ENCODE measurements at places on chromosomes 3 and 15.

DNA sequence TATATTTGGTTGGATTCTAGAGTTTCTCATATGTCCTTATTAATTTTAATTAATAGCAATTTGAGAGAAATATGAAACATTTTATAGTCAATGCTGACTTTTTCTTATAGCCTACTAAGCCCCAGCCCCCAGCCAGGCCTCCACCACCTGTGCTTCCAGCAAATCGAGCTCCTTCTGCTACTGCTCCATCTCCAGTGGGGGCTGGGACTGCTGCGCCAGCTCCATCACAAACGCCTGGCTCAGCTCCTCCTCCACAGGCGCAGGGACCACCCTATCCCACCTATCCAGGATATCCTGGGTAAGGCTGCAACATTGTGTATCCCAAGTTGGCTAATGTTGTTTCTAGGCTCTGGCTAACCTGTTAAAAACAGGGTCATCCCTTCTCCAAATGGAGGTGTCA is 66.7 kb downstream of the PDCD6IP start:
- DNase-seq, result no peak

GRCh38 chr3:193894121-193894863 is 241.7 kb upstream of the HES1 start:
- DNase-seq, result no peak

DNA sequence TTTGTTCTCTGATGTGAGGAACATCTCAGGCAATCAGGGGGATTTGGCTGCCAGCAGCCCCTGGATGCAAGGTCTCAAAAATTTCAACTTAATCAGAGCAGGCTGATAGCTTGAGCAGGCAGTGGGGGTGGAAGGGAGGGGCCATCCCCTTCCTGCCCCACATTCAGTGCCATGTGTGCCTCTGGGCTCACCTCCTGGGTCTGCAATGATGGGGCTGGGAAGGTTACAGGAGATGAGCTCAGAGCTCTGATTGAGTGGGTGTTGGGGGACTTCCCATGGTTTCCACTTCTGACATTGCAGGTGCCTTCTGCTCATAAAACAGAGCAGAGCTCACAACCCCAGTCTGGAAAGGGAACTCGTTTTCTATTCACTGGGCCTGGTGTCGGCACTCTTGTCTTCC is 37.0 kb downstream of the PARP16 start:
- DNase-seq, result no peak

- DNase-seq, result no peak
Measured at GRCh38 chr15:57532731-57533447, 58.8 kb upstream of the MYZAP start.

DNA sequence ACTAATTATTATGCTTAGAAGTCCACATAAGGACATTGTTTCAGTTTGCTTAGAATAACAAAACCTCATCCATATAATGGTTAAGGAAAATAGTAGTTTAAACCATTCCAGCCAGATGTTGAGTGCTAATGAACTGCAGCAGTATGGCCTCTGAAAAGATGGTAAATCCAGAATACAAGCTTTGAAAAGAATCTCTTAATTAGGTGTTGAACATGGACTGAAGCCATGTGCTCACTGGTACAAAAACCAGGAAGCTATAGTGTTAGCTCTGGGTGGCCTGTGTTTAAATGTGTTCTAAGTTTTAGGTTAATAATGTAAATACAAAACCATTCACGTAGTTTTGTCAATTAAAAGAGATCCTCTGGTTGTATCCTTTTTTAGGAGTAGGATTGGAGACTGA is 78.2 kb downstream of the GALK2 start:
- DNase-seq, result no peak

DNA sequence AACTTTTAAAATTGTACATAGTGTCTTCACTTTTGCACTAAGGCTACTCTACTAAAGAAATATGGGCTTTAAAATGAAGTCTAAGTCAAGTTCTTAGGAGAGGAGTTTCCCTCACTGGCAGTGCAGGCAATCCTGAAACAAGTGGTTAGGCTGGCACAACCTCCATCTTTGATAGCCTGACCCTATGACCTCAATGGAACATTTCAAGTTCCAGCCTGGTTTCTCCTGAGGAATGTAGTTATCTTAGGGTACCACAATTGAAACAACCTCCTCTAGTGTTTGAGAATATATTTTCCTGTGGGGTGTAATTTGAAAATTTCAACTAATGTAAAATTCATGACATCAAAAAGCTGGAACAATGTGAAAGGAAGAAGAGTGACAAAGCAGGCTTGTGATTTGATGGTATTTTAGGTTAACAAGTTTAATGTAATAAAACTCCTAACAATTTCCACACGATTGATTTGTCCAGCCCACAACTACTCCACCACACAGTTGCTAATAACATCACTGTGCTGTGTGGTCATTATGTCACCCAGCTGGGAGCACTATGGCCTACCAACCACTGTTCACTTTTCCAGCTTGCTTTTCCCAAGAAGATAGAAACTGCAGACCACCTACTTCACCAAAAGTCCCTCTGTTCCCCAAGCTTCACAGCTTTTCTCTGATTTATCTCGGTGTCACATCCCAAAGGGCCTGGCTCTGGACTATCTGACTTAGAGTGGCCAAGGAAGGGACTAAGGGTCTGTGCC is 1.8 kb downstream of the WWTR1 start:
- no peak for DNase-seq

DNA sequence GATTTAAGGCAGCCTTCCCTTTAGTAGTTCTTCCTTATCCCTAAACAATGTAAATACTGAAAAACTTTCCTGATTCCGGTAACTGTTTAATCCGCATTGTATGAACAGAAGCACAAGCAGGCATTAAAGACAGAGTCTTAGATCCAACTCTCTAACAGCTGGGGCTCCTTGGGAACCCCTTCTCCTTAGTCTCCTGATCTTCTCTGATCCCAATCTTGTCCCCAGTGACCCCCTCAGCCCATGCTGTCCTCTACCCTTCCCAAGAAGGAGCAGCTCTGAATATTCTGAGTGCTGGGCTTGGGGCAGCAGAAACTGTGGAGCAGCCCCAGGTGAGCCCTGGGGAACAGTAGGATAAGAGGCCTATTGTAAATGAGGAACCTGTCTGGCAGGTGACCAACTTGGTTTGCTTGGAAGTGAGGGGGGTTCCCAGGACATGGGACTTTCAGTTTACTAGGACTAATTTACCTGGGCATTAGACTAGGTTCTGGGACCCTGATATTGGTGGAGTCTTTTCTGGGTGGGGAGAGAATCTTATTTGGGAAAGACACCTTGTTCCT is 13.0 kb upstream of the SLC30A4 start:
- DNase-seq, result no peak

DNA sequence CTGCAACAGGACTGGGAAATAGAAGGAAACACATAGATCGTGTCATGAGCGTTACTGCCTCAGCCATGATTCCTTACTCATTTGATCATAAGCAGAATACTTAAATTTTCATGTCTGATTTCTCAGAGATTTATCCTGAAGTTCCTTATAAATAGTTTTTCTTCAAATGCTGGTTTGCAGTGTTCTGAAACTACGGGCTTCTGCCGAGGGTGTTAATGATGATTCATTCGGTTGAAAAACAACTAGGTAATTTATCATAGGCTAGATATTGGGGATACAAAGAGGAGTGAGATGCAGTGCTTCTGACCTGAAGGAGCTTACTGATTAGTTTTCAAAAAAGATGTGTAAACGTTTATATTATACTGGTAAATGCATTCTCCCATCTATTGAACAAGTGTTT is 428.9 kb downstream of the NLGN1 start:
- no peak for DNase-seq

- DNase-seq, result no peak
Measured at GRCh38 chr3:127979473-127979872, 64.4 kb downstream of the KBTBD12 start.

- no peak for DNase-seq
Measured at GRCh38 chr3:164132878-164133277, 945.4 kb downstream of the SI start.

DNA sequence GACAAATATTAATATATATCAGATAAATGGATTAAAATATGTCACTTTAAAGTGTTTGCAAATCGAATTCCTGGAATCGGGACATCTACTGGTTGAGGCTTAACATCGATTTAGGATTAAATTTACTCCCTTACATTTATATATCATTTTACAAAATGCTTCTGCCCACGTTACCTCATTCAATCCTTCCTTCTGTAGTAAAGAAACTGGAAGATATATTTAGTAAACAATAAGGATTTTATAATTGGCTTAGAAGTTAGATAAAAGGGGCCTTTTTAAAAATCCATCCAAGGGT is 1.3 kb downstream of the CLPX start:
- no peak for DNase-seq

DNA sequence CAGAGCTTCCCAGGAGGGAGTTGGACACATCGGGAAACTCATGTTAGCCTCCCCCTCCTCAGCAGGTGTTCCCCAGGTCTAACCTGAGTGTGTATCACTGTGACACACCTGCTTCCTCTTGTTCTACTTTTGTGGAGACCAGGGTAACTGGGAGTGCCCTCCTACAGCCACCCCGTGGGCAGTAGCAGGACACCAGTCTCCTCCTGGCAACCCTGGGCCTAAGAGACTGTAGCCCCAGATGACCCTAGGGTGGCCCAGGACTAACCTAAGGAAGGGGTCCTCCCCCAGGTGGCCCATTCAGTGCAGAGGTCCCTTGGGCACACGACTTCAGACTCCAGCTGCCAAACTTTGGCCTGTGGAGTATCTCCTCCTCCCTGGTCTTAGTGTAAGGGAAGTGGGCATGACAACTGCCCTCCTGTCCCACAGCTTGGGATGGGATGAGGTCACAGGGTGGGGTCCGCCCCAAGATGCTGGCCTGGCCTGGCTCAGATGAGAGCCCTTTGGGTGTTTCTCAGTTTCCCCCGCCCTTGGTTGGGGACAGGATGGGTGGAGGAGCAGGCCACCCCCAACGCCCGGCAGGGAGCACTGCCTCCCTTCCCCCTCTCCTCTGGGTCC is 4.8 kb downstream of the CSK start:
- no peak for DNase-seq

DNA sequence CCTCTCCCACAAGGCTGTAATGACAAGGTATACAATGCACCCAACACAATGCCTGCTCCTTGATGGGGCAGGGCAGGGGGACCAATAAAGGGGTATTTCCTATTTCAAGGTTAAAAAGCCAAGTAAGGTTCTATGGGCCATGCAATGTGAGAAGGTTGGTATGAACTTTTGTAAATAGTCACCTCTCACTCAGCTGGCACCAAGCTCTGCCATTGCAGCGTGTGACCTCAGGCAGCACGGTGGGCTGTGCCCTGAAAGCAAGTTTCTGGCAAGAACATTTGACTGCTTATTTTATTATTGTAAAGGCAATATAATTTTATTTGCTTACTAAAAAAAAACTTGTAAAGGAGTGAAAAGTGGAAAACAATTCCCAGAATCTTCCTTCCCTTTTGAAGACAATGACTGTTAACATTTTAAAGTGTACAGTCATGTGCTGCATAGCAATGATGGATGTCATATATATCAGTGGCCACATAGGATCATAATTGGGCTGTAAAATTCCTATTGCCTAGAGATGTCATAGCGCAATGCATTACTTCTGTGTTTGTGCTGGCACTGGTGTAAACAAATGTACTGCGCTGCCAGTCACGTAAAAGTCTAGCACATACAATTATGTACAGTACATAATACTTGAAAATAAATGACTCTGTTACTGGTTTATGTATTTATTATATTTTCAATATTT is 167.3 kb upstream of the RORA start:
- DNase-seq, result no peak

Measured in C1 segment of cervical spinal cord (tissue), 14 donors.